ENCODE measurements at places on chromosomes 16 and 17.
A peak's percentile ranks its signal among the peaks of the same experiment; 100 is the strongest.

- no peak for DNase-seq
Observed at GRCh38 chr17:55873017-55873758, 122.3 kb downstream of the PCTP start.

- no peak for DNase-seq
Observed at GRCh38 chr17:67150826-67151225, 94.2 kb downstream of the HELZ start.

DNA sequence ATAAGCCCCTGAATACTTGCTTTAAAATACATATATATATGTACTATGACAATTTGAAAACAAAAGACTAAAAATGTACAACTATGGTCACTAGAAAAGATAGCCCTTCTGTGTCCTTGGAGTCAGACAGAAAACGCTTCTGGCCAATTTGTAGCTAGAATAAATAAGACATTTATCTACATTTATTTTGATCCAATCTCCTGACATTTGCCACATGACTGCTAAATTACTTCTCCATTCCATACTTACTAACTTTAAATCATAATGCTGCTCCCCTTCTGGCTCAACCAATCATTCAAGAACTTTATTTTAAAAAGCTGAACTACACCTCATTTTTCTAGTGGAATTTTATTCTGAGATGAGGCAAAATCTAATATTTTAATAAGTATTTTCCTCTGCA is 65.8 kb downstream of the CYTH1 start:
- no peak for DNase-seq

DNA sequence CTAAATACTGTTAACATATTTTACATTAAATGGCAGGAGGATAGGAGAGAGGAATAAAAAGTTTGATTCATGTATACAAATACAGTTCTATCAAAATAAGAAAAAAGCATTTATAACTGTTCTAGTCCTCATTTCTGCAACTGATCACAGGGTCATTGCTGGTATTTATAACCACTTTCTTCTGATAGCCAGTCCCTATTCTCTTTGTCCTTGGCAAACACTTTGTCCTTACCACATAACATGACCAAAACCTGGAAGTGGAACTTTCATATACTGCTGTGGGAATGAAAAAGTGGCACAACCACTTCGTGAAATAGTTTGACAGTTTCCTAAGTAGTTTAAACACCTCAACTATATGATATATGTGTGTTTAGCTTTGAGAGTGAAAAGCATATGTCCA is 83.3 kb downstream of the CDRT15 start:
- no peak for DNase-seq

DNA sequence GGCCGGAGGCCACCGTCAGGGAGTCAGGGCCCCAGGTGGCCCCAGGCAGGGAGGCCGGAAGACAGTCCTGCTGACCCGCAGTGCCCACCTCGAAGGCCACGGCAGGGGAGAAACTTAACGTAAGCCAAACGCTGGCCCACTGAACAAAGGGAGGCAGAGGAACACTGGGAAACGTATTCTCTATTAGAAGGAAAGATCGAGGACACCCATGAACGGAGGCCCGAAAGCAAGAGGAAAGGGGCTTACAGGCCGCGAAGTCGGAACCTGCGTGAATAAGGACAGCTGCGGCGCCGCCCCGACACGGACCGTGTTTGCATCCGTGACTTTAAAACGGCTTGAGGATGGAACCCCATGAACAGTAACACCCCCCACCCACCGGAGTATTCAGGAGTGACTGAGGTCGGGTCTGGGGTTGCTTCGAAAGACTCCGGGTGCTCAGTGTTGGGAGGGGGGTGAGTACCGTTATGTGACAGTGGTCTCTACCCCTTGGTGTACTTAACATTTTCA is 102.4 kb upstream of the METRNL start:
- DNase-seq = no peak

- no peak for DNase-seq
Observed at GRCh38 chr17:2418572-2418971, 17.7 kb upstream of the MNT start.

DNA sequence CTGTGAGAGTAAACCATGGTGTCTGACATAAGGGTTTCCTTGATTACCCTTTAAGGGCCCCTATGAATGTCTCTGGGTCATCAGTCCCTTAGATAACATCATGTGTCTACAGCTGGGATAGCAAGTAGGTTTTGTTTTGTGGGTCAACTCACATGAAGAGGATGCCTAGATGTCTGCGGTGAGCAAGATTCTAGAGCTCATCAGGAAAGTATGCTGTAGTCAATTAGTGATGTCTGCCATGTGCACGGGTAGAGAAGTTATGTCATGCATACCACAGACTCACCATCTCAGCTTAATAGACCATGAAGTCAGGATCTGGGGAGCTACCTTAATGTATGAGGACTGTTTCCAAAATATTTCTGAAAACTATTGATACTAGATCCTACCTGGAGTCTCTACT is 57.5 kb downstream of the CDH13 start:
- DNase-seq = no peak

DNA sequence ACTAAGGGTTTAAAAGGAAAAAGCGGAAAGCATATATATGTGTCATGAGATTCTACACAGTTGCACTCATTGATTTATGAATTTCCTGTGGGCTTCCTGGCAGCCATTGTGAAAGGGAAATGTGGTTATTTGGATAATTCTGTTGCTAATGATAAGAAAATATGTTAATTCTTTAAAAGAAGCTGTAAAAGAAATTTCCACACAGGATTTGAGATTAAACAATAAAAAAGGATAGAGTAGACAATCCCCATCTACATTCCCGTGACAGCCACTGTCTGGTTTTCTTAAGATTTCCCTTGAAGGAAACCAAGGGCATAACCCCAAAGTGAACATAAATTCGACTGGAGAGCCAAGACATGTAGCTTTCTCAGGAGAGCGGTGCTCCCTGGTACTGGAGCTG is 397.5 kb downstream of the CPPED1 start:
- DNase-seq = no peak

DNA sequence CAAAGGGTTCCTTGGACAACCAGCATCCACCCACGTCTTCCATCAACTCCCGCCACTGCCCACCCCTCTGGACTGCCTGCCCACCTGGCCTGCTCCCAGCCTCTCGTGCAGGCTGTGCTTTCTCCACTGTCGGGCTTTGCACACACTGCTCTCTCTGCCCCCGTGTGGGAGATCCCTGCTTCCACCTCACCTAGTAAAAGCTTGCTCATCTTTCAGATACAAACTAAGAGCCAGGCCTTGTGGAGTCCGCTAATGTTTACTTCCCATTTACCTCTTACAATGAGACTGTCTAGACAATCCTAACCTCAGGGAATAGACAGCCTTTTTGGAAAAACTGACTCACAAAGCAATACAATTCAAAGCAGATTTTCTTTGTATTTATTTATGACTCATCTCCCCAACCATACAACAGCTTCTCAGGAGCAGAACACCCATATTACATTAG is 67.6 kb downstream of the USP31 start:
- DNase-seq = no peak

DNA sequence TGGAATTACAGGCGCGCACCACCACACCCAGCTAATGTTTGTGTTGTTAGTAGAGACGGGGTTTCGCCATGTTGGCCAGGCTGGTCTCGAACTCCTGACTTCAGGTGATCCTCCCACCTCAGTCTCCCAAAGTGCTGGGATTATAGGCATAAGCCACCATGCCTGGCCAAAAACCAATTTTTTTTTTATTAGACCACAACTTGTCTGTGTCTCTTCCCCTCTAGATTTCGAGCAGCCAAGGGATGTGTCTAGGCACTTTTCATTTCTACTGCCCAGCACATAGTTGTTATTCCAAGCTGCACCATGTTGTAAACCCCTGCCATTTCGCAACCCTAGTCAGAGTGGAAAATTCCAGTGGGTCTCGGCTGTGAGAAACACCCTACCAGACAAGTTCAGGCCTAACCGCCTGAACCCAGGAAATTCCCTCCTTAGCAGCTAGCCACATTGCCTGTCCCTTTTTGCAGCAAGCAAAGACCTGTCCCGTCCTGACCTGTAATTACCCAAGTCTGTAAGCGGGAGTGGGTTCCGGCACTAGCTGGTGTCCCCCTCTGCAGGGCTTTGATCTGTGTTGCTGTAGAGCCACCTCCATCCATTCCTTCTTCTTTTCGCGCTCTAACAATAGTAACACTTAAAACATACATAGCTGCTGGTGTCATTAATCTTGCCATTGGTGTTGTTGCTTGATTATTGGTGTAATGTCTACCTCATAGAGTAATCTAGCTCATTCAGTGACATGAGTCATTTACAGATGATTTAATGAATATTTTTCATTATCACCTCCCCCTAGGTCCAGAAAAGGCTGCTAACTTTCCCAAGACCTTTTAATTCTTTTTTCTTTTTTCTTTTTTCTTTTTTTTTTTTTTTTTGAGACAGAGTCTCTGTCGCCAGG is 77.3 kb upstream of the ATF7IP2 start:
- DNase-seq = no peak

DNA sequence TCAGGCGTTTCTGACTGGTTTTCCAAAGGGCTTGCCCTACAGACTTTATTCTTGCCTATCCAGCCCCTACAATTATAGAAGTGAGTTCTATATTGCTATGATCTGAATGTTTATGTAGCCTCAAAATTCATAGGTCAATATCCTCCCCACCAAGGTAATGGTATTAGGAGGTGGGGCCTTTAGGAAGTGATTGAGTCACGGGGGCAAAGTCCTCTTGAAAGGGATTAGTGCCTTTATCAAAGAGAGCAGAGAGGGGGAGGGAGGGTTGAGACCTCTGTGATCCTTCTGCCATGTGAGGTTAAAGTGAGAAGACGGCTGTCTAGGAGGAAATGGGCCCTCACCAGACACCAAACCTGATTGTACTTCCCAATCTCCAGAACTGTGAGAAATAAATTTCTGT is 931 bp upstream of the CPHXL start:
- DNase-seq = no peak

- peak; percentile 38 for DNase-seq
Observed at GRCh38 chr16:84821728-84822689, 2.2 kb downstream of the CRISPLD2 start.

GRCh38 chr17:57370037-57370581 is 113.8 kb downstream of the MSI2 start:
- peak; percentile 57 for DNase-seq

- DNase-seq = no peak
Observed at GRCh38 chr17:73720187-73720834, 76.1 kb upstream of the SDK2 start.

DNA sequence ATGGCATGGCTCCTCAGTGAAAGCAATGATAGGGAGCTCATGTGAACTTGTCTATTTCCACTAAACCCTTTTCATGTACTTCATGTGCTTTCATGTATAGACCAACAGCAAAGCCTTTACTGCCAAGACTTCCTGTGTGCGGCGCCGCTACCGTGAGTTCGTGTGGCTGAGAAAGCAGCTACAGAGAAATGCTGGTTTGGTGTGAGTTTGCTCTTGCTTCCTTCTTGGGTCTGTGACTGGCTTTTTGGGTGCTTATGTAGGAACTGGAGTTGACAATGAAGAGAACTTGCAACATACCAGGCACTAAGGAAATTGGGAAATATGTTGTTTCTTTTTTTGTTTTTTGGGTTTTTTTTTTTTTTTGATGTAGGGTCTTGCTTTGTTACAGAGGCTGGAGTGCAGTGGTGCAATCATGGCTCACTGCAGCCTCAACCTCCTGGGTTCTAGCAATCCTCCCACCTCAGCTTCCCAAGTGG is 5.7 kb downstream of the SNX11 start:
- DNase-seq = peak; percentile 82

GRCh38 chr16:51851111-51851510 is 695.8 kb downstream of the TOX3 start:
- DNase-seq = no peak

GRCh38 chr17:68577497-68577821 is 23.7 kb downstream of the FAM20A start:
- no peak for DNase-seq

DNA sequence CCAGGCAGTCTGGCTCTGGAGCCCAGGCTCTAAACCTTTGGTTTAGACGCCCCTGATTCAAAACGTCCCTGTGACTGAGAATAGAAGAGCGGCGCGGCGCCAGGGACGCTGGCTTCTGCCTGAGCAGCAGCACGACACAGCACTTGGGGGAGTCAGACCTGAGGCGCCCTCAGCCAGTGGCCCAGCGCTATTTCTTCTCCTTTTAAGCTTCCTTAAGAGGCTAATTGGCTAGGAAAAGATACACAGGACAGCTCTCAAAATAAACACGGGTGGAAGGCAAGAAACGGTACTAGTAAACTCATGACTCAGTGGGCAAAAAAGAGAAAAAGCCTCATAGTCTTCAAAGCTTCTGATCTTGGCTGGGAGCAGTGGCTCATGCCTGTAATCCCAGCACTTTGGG is 34.9 kb downstream of the GTF3C1 start:
- no peak for DNase-seq

DNA sequence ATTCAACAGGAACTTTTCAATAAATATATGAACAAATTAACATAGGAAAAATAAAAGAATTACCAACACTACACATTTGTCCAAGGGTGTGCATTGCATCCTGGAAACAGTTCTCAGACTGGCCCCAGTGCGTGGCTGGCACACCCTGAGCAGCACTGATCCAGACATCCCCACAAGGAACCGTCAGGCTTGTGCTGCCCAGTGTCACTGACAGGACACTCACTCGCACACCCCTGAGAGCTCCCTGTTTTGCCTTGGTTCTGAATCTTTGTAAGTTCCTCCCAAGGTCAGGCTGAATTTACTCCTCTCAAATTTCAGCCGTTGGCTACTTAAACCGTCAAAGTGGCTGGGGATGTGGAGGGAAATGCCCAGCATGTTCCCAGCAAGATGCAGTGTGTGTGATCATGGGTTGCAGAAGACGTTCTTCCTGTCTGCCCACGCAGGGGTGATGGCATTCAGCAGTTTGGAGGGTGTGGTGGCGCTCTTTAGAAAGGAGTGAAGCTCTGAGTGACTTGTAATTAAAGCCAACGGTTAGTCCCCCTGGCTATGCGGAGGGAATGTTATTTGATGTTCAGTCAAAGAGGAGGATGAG is 1.7 kb downstream of the MT2A start:
- DNase-seq = peak; percentile 99

DNA sequence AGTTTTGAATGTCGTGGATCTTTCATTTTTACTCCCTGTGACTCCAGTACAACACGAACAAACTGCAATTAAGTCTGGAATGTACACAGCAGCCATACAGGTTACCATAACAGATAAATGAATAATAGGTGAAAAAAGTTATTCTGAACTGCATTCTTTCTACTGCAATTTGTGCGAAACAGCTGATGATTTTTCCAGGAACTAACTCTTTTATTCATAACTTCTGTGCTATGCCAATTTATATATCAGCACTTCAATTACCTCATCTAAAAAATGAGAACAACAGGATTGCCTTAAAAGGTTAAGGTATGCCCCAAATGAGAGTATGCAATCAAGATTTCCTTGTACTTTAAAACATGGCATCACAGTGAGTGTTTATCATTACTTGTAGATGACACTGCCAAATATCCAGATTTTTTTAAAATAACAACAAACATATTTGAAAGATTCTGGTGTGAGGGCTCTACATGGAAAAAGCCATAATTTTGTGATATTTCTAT is 238.9 kb downstream of the CDH8 start:
- DNase-seq = no peak

Measured in suppressor macrophage treated with lipopolysaccharide for 4 hours (primary cell).